HuH-7 (cell line): ENCODE measurements at places on chromosomes 13 and 19.

DNA sequence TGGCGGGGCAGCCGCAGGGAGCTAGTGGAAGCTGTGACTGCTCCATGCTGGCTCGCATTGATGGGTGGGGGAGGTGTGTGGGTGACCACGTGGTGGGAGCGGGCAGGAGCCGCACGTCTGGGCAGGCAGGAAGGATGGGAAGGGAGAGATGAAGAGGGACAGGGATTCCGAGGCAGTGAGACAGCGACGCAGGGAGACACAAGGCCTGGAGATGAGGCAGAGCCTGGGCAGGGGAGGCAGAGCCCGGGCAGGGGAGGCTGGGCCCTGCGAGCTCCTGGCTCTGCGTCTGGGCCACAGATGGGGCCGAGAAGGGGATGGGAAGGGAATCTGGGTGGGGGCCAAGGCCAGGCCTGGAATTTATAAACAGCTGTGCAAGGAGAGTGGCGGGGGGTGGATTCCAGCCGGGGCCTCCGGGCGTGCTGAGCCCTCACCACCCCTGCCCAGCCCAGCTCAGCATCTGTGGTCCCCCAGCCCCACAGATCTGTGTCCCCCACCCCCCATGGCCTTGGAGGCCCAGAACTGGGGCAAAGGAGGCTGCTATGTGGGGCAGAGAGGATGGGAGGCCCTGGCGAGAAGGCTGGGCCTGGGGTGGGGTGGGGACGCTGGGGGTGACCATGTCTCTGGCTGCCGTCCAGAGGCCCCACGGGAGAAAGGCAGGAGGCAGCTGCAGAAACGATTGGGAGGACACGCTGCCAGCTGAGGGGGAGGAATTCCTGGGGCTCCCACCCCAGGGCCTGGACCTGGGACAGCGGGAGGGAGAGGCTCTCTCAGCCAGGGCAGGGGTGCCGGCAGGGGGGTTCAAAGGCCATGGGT is 6.0 kb downstream of the EHD2 start:
- no peak for DNase-seq

- DNase-seq, result no peak
These were observed 728.4 kb downstream of the SLITRK1 start for GRCh38 chr13:83153848-83154247.

- DNase-seq, result peak; percentile 37
These were observed 23.9 kb upstream of the ZNF846 start for GRCh38 chr19:9792206-9793070.

- DNase-seq, result no peak
These were observed 15.4 kb upstream of the SIGLEC6 start for GRCh38 chr19:51546650-51547396.

DNA sequence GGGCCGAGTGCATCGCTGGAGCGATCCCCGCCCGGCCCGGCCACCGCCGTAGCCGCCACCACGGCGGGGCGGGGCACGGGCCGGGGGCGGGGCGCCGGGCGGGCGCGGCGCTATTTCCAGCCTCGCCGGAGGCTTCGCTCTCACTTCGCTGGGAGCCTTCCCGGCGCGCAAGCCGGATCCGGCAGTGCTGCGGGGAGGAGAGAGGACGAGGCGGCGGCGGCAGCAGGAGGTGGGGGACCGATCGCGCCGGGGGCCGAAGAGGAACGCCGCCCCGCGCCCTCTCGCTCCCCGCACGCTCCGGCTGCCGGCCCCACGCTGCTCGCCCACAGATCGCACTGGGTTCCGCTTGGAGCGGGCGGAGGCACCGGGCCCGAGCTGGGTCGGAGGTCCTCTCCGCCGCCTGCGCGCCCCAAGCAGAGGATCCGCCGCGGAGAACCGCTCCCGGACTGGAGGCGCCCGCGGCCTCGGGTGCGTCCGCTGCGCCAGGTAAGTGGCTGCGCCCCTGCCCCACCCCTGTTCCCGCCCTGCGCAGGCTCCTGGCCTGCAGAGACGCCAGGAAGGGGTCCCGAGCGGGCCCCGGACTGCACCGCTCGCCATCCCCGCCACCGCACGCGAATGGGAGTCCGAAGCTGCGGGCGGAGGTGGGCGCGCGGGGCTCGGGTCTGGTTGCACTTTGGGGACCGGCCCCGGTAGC is at the start of gene CHST8:
Gene CHST8, plus strand, starts transcription at position 143 of the 694 bp plus-strand sequence. CDS start 67,309 bp downstream, outside the sequence.
- no peak for DNase-seq

GRCh38 chr19:5048091-5048726 is 79.3 kb downstream of the KDM4B start:
- DNase-seq, result peak; percentile 91

DNA sequence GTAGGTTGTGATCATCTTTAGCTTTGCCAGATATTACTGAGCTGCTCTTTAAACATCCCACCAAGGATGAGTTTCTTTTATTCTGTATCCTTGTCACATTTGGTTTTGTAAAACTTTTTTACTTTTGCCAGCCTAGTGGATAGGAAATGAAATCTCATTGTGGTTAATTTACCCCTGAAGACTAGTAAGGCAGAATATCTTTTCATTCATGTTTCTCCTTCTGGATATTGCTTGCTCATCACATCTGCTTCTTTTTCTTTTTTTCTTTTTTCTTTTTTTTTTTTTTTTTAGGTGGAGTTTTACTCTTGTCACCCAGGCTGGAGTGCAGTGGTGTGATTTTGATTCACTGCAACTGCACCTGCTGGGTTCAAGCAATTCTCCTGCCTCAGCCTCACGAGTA is 31.3 kb downstream of the SIPA1L3 start:
- DNase-seq, result no peak

GRCh38 chr13:89832827-89833226 is 1514.7 kb upstream of the MIR17HG start:
- DNase-seq, result no peak

DNA sequence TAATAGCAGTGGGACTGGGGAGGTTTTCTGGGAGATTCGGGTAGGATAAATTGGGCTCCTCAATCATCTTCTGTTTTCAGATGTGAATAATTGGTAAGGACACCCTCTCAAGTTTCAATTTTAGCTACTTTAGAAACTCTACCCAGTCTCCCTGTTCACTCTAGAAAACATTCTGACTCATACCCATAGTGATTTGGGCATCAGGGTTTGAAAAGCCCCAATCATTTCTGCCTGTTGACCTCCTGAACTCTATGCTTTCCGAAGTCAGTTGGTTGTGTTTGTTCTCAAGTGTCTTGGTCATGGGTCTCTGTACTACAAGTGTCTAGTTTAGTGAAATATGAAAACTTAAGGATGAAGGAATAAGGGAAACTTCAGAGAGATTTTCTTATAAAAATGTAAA is 911.3 kb upstream of the GPC6 start:
- DNase-seq, result no peak
